ENCODE measurements at places on chromosomes 16 and 17.
A peak's percentile ranks its signal among the peaks of the same experiment; 100 is the strongest.

DNA sequence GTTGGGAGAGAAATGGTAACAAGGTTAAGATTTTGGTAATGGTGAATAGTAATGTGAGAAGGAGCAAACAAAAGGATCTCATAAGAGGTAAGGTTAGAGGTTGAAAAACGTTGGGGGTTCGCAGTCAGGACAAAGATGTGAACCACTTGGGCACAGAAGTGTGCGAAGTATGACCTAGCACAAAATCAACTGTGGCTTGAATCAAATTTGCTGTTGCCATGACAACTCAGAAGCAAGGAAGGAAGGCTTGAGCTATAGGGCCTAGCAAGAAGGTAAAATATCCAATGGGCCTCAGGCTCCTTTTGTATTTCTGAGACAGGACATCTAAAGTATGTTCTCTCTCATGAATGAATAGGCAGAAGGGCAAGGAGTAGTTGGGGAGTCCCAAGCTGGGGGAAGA is 24.5 kb upstream of the TEKT1 start:
- no peak for DNase-seq

- no peak for DNase-seq
Observed at GRCh38 chr16:86664522-86665318, 86.4 kb downstream of the FOXL1 start.

GRCh38 chr16:56969769-56970168 is 8.0 kb downstream of the CETP start:
- DNase-seq, result no peak

GRCh38 chr17:41538565-41538991 is 10.5 kb upstream of the KRT19 start:
- DNase-seq, result no peak

DNA sequence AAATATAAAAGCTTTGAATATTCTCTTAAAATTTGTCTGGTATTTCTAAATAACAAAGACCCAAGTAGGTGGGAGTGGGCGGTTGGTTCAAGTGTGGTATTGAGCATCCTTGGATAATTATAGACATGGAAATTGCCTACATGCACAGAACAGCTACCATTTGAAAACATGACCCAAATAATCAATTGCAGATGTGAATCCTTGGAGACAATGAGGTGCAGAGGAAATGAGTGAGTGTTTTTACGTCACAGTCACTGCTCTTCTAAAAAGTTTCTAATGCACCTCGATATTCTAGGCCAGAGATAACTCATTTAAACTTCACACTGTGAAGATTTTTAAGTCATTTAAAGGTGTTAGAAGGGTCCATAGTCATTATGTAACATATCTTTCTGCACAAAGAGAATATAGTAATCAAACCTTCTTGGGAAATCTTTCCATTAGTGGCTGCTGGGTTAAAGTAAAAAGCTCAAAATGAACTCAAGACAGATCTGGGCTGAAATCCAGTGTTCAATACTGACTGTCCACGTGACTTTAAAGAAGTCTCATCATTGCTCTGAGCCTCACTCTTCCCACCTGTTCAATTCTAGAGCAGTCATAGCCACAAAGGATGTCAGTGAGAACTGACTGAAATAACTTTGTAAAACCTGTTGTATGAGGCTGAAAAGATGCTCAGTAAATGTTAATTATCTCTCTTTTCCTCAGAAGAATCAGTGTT is 144.5 kb downstream of the CDH11 start:
- DNase-seq, result no peak

- no peak for DNase-seq
Observed at GRCh38 chr17:77693301-77693700, 265.2 kb upstream of the TNRC6C start.

GRCh38 chr17:17979778-17980177 is 7.1 kb downstream of the DRC3 start:
- no peak for DNase-seq

- no peak for DNase-seq
Observed at GRCh38 chr16:50295541-50296132, 29.3 kb downstream of the ADCY7 start.

DNA sequence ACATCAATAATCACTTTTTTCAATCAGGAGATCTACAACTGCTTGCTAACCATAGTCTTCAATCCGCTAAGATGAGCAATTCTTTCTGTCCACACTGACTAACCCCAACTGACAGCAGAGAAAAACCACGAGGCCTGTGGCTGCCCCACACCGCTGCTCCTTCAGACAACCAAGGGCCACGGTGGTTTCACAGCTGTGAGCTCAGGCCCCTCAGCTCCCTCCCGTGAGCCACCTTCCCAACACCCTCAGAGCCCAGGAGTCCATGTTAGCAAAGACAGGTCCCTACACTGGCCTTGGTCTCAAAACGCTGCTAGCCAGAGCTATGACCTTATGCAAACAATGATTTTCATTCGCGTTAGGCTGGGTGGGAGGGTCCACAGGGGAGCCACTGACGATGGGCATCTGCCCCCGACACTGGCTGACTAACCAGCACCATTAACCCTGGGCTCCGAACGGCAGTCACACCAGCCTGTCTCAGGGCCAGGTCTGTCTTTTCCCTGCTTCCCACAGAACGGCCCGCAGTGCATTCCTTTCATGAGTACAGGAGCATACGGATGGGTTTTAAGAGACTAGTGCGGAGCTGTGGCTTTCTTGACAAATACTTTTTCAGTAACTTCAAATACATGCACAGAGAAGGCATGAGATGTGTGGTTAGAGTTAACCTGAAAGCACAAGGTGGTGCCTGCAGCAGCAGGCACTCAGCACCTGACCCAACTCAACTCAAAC is 67.3 kb downstream of the ANKRD11 start:
- DNase-seq, result peak; percentile 63

- no peak for DNase-seq
Observed at GRCh38 chr16:66352304-66352703, 14.2 kb upstream of the CDH5 start.

GRCh38 chr17:78241277-78242023 is 10.0 kb downstream of the TMEM235 start:
- DNase-seq, result no peak

DNA sequence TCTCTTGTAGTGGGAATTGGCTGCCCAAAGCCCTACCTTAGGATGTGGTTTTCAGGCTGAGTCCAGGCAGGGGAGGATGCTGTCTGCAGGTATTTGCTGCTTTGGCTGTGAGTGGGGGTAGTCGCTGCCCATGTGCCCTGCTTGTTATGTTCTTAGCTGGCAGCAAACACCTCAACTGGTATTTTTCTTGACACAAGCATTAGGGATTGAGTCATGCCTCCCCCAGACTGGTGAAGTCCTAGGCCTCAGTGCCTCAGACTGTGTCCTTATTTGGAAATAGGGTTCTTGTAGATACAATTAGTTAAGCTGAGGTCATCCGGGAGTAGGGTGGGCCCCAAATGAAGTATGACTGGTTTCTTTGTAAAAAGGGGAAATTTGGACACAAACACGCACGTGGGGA is 808.3 kb upstream of the EEF2KMT start:
- no peak for DNase-seq

DNA sequence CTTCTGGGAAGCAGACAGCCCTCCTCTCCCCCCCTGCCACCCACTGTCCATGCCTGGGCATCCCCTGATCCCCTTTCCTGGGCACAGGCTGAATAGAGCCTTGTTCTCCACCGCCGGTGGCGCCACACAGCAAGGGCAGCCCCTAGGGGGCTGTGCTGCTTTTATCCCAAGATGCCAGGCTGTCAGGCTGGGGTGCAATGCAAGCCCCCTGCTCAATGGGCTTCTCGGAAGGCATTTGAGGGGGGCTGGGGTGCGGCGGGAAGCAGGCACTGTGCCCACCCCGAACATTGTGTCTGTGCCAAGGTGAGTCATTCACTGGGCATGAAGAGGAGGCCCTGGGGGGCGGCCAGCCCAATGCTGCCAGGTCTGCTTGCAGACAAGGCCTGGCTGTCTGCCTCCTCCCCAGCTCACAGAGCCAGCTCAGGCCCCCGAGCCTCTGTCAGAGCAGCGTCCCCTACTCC is 1.5 kb upstream of the GFAP start:
- DNase-seq, result peak; percentile 16

- no peak for DNase-seq
Observed at GRCh38 chr16:2277466-2278271, 9.7 kb upstream of the RNPS1 start.

DNA sequence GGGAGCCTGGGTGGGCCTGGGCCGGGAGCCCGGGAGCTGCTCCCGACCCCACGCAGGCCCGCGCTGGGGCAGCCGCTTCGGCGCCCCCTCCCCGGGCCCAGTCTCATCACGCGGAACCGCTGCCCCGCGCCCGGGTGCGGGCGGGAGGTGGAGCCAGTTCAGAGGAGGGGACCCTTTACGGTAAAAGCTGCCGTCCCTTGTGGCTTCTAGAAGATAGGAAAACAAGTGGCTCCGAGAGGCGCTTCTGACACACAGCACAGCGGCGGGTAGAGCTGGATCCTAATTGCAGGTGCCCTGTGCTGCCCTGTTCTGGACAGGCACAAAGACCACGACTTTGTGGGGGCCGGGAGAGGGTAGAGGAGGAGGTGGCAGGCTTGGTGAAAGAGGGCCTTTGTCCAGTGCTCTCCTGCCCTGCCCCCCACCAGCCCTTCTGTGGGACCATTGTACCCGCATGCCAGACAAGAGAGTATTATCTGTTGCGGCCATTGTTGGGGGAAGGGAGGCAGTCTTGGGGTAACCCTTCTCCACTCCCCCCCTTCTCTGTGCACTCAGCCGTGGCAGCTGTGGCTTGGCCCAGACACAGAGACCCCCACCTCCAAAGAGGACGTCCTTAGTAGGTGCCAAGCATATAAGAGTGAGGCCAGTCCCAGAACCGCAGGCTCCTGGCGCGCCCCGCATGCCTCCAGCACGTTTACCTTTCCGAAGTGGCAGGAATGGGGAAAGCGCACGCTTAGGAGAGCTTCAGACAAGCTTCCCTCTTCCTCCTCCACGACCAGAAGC is 736 bp downstream of the CNP start:
- no peak for DNase-seq

GRCh38 chr17:9968881-9969280 is 63.8 kb upstream of the RCVRN start:
- DNase-seq, result no peak

GRCh38 chr16:84788920-84789391 is 30.8 kb upstream of the CRISPLD2 start:
- no peak for DNase-seq

DNA sequence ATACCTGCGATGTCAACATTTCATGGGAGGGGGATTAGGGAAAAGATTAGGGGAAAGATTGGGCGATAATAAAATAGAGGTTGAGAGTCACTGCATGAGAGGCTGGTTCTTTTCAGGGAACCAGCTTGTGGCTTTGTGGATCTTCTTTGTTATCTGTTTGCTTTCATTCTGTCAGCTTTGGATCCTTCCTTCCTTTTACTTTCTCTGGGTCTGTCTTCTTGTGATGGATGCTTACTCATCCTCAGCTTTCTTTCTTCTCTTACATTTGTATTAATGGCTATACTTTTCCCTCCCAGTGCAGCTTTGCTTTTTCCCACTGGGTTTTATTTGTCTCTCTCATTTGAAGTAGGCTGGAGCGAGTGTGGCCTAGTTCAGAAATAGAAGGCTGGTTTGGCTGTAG is 47.1 kb downstream of the RPTOR start:
- no peak for DNase-seq

DNA sequence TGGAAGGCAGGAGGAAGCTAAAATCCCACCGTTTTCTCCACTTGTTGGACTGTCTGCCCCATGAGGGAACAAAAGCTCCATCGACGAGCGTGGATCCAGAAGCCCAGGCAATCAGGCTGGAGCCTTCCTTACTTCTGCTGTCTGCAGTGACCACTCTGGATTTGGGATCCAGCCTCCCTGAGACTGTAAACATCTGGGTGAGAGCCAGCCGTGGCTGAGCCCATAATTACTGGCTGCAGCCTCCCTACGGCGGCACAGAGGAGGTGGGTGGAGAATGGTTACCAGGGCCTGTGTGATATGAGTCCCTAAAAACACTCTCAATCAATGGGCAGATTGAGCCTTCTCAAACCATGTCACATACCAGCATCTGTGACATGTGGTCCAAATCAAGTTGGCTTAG is 158.2 kb downstream of the FOXL1 start:
- no peak for DNase-seq

DNA sequence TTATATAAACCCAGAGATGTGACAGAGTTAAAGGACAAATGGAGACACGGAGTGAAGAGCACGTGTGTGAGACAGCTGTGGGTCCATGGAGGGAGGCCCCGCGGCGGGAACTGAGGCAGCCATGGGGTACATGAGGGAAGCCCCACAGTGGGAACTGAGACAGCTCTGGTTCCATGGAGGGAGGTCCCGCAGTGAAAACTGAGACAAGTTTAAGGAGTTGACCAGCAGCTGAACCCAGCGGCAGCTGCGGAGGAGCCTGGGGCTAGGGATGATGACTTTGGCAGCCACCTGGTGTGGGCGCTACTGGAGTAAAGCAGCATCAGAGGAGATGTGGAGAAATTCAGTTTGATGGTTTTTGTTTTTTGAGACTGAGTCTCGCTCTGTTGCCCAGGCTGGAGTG is 185.1 kb downstream of the RPTOR start:
- no peak for DNase-seq

- DNase-seq, result no peak
Observed at GRCh38 chr17:46809110-46809571, 9.4 kb downstream of the WNT3 start.

DNA sequence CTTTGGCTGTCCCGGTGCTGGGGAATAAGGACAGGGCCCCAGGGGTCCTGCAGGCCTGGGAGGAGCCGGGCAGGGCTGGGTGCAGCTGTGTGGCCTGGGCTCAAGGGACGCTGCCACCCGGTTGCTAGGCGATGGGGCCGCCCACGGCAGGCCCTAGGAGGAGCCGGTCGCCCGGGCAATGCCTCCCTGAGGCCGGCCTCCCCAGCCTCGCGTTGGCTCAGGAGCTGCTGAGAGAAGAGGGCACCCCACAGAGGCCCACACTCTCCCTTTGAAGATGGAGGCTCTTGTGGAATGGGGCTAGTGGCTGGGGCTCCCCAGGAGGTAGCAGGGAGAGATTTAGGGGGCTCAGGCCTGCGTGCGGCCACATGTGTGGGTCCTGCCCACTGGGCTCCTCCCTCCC is at the start of gene CIBAR2:
CIBAR2 (minus strand) TSS at position 109 of the 400 bp plus-strand sequence. CDS start 120 bp downstream, outside the sequence.
- no peak for DNase-seq

GRCh38 chr17:47013341-47013740 is 34.3 kb upstream of the RPRML start:
- no peak for DNase-seq

DNA sequence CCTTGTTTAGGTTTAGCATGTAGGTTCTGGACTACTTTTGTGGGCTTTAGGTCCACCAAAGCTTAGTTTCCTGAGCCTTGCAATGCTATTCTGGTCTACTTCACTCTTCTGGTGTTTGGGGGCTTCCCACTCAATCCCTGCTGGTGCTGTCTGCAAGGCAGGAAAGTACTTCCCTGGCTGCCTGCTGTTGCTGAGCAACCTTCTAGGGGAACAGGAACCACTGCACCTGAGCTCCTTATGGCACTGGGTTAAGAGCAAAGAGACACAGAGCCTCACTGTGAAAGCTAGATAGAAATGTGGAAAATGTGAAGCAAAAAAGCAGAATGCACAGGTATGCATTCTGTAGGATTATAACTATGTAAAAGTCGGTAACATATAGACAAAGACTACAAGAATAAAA is 17.0 kb downstream of the MPO start:
- no peak for DNase-seq

- no peak for DNase-seq
Observed at GRCh38 chr17:67534941-67535340, 157.9 kb downstream of the PITPNC1 start.
